CMK (cell line): ENCODE measurements at places on chromosomes 5 and 9.

GRCh38 chr9:115155037-115155436, 37.1 kb upstream of the TNC start:
- no peak for DNase-seq

DNA sequence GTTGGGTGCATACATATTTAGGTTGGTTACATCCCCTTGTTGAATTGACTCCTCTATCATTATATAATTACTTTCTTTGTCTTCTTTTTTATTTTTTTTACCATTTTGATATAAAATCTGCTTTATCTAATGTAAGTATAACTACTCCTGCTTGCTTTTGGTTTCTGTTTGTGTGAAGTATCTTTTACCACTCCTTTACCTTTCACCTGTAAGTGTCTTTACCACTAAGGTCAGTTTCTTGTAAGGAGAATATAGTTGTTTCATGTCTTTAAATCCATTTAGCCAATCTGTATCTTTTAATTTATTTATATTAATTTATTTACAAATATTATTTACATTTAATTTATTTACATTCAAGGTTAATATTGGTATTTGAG, 33.0 kb downstream of the INSL4 start:
- DNase-seq, result no peak

GRCh38 chr5:7325975-7326913, 69.7 kb upstream of the ADCY2 start:
- DNase-seq, result peak; percentile 86

GRCh38 chr5:118228489-118228888, 759.9 kb downstream of the DTWD2 start:
- no peak for DNase-seq

- DNase-seq, result no peak
These were observed 76.1 kb downstream of the NREP start for GRCh38 chr5:111680737-111681413.

GRCh38 chr5:148820461-148821395, 5.7 kb upstream of the ADRB2 start:
- DNase-seq, result no peak

GRCh38 chr9:69173891-69174615, at the start of gene TJP2:
Gene TJP2 (plus strand): TSS chr9:69174277. CDS start chr9:69174373, 96 bp downstream.
- DNase-seq, result no peak

DNA sequence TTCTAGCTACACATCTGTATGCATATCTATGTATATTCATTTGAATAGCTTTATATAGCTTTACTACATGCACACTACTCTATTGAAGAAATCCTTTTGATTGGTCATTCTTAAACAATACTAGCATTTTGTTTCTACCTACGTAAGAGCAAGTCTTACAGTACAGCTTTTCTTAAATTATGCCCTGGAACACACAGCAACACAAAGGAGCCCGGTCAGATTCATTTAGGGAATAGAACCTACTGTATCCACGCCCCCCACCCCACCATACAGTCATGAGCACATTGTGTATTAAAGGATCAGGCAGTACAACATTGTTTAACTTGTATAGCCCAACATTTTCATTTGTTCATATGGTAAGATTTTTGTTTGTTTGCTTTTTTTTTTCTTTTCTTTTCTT, 162.8 kb downstream of the GIN1 start:
- DNase-seq, result no peak

DNA sequence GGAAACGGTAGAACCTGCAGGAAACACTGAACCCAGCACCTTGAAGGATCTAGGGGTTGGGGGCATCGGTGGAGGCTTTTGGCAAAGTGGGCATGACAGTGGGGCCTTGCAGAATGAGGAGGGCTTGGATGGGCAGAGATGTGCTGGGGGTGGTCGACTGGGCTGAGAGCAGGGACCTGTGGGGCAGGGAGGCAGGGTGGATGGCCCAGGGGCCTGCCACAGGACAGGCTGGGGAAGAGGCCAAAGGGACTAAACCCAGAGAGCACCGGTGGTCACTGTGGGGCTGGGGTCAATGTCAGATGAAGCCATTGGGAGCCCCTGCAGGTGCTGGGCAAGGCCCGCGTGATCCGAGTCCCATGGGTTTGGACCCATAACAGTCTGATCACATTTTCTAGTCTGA, 175.3 kb downstream of the DAB2IP start:
- DNase-seq, result no peak

- DNase-seq, result no peak
These were observed 278.8 kb downstream of the ENC1 start for GRCh38 chr5:74361406-74362358.

DNA sequence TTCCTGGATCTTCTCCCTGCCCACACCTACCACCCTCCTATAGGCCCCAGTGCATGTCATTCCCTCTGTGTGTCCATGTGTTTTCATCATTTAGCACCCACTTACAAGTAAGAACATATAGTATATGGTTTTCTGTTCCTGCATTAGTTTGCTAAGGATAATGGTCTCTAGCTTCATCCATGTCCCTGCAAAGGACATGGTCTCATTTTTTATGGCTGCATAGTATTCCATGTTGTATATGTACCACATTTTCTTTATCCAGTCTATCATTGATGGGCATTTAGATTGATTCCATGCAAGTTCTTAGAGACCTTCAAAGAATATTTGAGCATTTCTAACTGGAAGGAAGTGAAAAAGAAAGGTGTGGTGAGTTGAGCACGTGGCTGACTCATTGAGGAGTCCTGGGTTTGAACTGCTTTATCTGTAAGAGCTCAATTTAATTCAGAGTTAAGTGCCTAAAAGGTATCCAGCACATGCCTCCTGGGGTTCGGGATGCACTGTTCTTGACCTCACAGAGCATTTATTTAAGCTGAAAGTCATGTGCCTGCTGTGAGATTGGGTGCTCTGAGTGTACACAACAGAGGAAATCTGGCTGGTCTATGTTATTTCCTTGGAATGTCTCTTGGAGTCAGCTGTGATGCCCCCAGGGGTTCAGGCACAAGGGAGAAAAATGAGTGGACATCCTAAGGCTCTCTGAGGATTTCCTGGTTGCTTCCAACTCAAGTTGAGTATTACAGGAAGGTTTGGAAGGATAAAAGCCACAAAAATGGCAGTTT, 56.4 kb downstream of the SH3GL2 start:
- DNase-seq, result no peak

DNA sequence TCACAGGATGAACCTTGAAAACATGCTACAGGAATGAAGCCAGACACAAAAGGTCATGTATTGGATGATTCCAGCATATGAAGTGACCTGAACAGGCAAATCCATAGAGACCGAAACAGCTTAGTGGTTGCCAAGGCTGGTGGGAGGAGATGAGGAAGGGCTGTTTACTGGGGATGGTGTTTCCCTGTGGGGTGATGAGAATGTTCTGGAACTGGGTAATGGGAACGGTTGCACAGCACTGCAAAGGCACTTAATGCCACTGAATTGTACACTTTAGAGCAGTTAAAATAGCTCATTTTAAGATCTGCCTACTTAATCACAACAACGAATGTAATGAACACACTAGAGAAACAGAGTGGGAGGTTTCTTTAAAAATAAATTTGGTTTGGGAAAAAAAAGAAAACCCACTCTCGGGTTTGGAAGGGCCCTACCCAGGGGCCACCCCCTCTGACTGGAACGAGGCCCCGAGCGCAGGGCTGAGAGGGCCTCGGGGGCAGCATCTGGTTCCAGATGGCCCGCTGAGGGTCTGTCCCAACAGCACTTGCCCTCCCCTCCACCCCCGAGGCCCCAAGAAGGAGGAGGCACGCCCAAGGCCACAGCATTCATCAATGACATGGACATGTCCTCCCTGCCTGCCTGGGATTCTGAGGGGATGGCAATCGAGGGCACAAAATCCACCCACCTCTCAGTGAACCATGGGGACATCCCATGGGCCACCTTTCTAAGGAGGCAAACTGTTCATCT, 31.7 kb downstream of the SARDH start:
- DNase-seq, result no peak

GRCh38 chr5:113064806-113065205, 88.2 kb downstream of the DCP2 start:
- DNase-seq, result no peak

- no peak for DNase-seq
These were observed 12.5 kb downstream of the PTCH1 start for GRCh38 chr9:95504053-95504963.

GRCh38 chr9:129460323-129461261, 160.3 kb downstream of the C9orf50 start:
- peak; percentile 95 for DNase-seq

- DNase-seq, result no peak
These were observed 593.3 kb upstream of the ARRDC3 start for GRCh38 chr5:91976451-91976850.

GRCh38 chr9:38003946-38004808, 64.8 kb downstream of the SHB start:
- no peak for DNase-seq

- DNase-seq, result no peak
These were observed 113.4 kb downstream of the ARL15 start for GRCh38 chr5:54197018-54197417.

DNA sequence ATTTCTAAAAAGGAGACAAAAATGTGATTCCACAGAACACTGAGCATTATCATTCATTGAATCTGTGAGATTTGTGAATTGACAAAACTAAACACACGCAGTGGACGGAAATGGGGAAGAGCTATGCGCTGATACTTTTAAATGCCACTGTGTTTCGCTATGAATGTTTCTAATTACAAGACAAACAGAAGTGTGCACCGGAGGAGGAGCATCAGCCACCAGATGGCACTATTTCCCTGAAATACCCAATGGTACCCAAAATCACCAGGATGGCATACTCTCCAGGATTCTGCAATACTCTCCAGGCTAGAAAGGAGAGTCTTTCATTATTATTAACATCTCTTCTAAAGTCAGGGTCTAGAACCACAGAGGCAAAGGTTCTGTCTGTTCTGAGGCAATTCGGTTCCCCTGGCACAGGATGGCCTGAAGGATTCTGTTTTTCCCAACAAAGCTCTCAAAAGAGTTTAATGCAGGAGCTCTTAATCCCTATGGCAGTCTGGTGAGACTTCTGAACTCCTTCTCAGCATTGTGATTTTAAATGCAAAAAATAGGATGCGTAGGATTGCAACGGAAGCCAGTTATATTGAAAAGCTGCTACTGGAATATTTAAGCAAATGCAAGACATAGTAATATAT, 13.8 kb upstream of the PUM3 start:
- no peak for DNase-seq

DNA sequence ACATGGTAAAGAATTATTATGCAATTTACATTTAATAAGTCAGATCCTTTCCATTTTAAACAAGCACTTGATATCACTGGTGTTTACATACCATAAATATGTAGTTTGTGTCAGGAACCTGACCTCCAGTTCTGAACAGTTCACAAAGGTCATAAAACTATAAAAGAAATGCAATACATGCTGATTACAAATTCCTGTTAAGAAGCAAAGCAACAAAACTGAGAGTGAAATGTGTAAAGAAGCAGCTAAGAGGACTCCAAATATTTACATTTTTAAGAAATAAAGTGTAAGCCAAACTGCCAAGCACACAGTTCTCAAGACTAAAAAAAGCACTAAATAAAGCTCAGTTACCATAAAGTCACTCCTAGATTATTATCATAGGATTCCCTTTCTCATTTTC, 17.4 kb upstream of the SCAI start:
- no peak for DNase-seq

DNA sequence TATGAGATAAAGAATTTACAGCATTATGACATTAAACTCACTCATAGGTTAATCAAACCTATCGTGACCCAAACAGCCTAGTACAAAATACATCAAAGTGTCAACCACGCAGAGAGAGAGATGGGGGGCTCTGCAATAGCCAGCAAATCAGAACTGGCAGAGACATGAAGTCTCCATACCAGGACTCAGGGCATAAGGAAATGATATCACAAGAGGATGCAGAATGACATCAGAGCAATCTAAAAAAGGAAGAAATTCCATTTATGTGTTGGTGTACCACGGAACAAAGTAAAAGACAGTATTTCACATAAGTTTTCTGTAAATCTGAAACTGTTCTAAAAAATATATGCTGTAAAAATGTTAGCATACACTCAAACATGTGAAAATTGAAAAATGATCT, 24.6 kb downstream of the BICD2 start:
- DNase-seq, result no peak

- no peak for DNase-seq
These were observed 405.5 kb downstream of the PDE4D start for GRCh38 chr5:59487772-59488729.

DNA sequence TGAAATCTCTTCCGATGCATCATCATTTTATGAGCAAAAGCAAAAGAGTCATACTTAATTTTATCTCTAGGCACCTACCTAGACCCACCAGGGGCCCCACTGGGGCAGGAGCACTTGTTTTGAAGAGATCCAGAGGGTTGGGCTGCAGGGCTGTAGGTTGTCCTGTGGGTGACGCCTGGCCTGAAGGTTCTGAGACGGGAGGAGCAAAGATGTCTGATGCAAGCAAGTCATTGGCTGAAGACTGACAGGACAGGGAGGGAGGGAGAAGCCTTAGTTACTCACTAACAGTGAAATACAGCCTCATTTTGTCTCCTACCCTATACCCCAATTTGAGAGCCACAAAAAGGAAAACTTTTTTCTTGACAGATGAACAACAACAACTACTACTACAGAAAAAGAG, 17.1 kb upstream of the C9 start:
- DNase-seq, result no peak

DNA sequence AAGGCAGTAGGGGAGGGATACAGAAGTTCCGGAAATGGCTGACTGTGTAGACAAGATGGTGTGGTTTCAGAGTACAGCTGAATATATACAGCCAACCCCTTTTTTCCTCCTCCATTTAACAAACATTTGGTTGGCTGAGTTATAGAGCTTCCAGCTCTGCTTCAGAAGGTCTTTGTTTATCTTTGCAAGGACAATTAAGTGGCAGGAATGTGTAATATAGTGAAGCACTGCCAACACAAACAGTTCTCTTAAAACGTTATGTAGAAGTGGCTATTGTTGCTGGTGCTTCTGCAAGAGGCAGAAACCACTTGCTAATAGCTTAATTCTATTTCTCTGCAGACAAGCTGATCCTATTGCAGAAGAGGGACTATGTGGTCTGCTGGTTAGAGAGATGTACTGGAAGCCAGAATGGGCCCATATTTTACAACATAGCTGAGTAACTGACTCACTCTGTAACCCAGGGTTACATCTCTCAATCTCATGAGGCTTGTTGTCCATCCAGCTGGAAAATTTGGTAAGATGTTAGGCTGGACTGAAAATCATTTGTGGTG, 62.7 kb upstream of the OSMR start:
- no peak for DNase-seq

GRCh38 chr5:17056141-17056631, 120.1 kb upstream of the MYO10 start:
- DNase-seq, result no peak

DNA sequence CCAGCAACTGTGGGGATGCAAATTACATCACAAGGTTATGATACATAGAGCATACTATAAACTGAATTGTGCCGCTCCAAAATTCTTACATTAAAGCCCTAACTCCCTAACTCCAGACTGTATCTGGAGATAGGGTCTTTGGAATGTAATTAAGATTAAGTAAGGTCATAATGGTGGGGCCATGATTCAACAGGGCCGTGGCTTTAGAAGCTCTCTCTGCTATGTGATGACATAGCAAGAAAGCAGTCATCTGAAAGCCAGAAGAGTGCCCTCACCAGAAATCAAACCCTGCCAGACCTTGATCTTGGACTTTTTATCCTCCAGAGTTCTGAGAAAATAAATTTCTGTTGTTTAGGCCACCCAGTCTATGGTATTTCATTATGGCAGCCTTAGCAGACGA, 123.9 kb downstream of the FBXL17 start:
- no peak for DNase-seq
